Left forelimb (tissue), 1 donor: ENCODE measurements at places on chromosomes 7 and 10.

GRCh38 chr7:80918399-80918798 lies 452 bp downstream of the SEMA3C start:
- DNase-seq, result no peak

- DNase-seq, result no peak
These were observed 20.7 kb downstream of the COX15 start for GRCh38 chr10:99711129-99711719.

DNA sequence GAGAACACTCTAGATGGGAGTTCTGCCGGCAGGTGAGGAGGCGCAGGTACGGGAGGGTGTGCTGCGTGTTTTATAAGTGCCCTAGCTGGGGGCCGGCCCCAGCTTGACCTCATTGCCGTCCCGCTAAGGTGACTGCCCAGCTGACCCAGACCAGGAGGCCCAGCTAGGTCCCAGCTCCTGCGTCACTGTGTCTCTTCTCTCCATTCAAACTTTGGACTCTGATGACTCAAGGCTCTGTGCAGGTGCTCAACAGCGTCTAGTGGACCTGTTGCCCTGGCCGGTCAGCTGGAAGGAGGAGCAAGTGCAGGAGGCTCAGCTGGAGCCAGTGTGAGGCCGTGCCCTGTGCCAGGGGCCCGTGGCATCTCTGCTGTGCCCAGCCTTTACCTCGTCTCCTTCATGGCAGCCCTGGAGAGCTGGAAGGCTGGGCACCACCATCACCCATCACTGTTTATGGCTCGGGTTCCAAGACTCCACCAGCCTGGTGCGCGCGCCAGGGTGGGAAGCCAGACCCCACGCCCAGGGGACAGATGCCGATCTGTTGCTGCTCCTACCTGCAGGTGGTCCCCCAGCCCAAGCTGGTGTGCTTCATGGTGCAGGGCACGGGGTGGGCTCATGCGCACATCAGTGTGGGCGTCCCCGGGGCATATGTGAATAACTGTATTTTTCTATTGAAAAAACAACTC lies 14.6 kb downstream of the LHPP start:
- DNase-seq, result peak; percentile 41

GRCh38 chr7:106568680-106569499 lies 92.1 kb downstream of the CCDC71L start:
- no peak for DNase-seq

GRCh38 chr7:52555805-52556204 lies 479.6 kb upstream of the POM121L12 start:
- DNase-seq, result no peak

DNA sequence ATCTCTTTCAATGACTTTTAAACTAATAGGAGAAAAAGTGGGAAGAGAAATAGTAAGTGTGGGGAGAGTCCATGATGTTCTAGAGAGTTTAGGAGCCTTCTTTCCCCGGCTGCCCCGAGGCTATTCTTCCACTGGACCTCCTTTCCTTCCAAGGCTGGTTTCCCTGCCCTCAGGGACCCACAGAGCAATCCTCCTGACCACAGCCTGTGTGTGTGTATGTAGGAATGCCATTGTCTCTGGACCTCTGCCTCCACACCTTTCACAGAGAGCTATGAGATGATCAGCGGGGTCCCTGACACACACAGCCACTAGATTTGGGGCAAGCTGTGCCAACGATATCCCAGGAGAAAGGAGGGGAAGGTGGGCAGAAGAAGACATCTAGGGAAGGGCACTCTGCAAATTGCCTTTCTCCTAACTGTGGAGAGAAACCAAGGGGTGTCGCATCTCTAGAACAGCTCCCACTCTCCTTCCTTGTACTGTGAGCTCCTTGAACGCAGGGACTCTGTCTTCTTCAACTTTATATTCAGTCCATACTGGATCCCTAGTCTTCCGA lies 13.3 kb upstream of the CHCHD3 start:
- no peak for DNase-seq

DNA sequence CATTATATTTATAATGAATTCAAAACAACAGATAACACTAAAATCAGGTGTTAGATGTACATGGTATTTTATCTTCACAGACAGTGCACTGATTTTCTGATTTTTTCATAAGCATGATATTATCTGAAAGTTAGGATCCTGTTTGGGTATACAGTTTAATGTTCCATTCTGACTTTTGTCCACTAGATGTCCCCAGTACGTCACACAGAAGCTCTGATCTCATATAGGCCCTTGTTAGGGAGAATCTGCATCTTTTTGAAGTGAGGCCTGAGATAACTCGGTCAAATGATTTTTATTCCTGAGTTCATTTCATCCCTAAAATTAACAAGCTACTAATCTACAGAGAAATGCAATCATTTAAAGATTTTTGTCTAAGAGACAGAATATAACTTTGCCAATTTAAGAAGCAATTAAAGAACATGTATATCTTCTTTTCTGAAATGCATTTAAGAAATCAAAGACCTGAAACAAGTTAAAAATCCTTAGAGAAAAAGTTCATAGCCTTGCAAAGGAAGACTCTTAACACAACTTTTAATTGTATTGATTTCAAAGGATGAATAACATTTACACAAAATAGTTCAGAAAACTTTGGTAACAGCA lies 72.0 kb upstream of the TES start:
- no peak for DNase-seq

- no peak for DNase-seq
These were observed 196.5 kb downstream of the ACTR3B start for GRCh38 chr7:152956006-152956405.

- no peak for DNase-seq
These were observed 10.5 kb upstream of the KCP start for GRCh38 chr7:128920913-128921582.

DNA sequence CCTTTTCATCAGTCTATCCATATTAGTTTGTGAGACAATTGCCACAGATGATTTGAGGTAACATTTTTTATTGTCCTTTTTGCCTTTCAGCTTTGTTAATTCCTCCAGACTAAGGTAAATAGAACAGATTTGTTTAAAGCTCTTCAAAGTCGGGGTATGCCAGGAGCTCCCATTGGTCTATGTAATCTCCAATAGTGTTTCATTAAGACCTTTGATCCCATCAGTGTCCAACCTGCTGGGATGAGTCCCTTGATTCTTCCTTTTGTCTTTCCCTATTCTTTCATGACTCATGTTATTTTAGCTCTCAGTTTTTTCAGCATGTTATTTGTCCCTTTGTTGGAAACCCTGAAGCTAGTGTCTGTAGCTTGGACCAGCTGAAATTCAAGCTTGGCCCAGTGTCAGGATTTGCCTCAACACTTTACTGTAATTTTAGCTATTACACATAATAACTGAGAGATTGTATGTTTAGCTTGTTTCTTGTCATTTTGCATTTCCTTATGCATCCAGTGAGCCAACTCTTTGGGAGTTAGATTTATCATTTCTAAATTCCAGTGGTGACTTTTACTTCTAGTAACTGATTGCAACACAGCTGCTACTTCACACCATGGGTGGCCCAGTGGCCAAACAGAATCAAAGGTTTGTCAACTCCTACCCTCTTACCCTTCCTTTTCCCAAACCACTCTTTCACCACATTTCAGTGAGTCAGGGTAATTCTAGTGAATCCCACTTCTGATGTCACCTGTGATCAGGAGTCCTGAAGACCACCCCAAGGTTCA lies 15.3 kb downstream of the AGBL3 start:
- DNase-seq, result no peak

DNA sequence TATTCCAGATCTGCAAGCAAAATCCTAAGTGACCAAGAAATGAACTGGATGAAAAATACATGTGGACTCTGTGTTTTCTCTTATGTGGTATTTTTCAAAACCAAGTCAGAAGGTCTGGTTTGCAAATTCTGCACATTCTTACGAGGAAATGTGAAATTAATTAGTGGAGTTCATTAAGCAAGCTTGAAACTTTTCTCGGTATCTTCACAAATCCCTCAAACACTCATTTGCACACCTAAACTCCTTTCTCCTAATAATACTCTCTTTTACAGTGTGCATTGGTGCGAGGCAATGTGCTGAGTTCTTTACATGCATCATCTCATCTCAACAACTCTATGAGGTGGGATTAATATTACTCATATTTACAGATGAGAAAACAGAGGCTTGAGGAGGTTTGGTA lies 82.1 kb downstream of the MTERF1 start:
- DNase-seq, result no peak

DNA sequence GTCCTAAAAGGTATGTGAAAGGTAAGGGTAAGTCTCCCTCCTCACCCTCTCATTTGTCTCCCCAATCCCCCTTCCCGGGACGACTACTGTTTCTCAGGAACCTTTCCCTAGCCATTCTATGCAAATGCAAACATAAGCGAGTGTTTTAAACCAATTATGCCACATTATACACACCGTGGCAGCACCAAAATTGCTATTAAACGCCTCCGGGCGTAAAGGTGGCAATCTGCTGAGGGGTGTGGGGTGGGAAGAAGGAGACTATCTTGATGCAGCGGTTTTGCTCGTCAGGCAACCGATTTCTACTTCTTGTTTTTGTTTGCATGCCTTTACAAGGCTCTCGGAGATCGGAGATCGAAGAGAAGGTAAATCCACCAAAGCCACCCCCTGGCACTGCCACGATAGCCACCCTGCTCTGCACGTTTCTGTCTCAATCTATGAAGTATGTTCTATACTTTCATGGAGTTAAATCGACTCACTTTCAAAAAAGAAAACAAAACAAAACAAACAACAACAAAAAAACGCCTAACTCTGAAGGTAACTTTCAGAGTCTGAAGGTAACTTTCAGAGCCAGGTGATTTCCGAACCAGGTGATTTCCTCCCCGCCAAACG lies 46.0 kb upstream of the CDK1 start:
- no peak for DNase-seq

DNA sequence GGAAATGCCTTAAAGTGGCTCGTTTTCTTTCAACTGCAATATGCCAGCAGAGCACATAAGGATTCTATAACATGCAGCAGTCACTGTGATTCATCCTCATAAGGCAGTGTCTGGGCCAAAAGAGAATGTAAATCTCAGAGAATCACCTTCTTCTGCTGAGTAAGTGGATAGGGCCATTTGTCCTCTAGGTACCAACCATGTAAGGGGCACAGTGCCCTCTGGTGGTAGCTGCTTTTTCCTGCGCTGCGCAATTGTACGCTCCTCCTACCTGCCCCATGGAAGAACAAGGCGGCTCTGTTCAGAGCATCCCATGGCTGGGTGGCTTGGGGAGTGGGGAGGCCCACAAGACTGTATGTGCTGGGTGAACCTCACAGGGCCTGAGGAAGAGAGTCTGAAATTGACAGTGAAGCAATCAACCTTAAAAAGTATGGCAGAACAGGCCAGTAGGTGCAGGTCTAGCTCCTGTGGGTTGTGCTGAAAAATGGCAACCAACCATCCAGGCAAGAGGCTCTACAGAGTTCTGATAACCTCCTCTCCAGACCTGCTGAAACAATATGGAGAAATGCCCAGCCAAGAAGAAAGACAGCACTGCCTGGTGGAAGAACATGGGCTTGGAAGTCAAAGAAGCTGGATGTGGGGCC lies 78.6 kb upstream of the C10orf90 start:
- peak; percentile 80 for DNase-seq

DNA sequence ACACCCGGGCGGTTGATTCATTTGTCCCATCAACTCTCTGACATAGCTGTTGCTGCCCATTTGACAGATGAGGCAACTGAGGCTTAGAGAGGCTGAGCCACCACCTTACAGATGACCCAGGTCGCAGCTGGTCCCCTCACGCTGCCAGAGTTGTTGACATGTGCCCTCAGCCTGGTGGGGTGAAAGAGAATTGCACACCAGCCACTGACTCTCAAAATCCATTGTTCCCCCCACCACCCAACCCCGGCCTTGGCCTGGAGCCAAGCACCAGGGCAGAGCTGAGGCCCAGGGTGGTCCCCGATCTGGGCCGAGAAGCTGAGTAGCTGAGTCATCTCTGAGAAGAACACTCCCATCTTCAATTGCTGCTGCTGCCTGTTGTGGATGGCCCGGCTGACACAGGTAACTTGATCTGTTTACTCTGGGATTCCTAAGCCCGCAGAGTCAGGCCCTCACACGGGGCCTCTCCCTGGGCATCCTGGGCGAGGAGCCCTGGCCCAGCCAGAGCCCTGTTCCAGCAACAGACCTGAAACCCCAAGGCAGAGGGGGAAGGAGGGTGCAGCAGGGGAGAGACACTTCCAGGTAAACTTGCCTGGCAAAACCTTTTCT lies 27.5 kb downstream of the PVRIG start:
- no peak for DNase-seq

DNA sequence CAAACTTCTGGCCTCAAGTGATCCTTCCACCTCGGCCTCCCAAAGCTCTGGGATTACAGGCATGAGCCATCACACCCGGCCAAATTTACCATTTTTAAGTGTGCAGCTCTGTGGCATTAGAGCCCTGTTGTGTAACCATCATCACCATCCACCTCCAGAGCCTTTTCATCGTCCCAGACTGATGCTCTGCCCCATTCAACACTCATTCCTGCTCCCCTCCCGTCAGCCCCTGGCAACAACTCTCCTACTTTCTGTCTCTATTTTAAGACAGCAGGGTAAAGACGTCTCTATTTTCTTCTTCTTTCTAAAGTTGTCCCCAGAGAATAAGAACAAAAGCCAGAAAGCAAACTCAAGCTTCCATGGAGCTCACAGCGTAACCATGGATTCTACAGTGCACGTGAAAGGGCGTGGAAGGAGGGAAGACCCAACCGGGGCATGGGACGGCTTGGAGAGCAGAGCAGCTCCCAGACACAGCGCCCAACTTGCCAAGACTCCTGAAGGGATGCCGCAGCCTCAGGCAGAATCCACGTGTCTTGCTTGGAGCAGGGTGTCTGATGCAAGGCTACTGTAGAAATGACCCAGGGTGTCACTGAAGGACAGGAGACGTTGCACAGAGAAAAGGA lies 42.7 kb upstream of the PITRM1 start:
- peak; percentile 40 for DNase-seq

GRCh38 chr7:149097088-149097487 lies 6.6 kb upstream of the ZNF786 start:
- DNase-seq, result no peak

GRCh38 chr10:60480865-60481563 lies 91.3 kb upstream of the ANK3 start:
- DNase-seq, result no peak

GRCh38 chr10:98446151-98446660 lies 529 bp downstream of the HPS1 start:
- DNase-seq, result no peak

GRCh38 chr10:8616166-8616565 lies 561.7 kb downstream of the GATA3 start:
- DNase-seq, result no peak

DNA sequence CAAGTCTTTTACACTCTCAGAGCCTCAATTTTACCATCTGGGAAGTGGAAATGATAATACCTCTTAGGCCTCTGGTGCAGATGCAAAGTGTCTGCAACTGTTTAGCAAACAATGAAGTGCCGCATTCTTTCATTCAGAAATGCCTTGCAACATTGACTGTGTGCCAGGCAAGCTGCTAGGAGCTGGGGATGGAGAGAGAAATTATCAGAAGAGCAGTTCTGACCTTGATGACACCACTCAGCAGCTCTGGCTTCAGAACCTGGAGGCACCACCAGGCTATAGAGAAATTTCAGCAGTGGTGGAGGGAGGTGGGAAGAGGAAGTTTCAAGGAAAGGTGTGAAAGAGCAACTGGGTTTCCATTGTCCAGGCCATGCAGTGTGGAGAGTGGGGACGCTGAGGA lies 78.1 kb upstream of the HABP2 start:
- DNase-seq, result no peak

GRCh38 chr10:112307358-112308124 lies 24.3 kb downstream of the TECTB start:
- no peak for DNase-seq
